ENCODE measurements at places on chromosomes 2 and 18.

- no peak for DNase-seq
Observed at GRCh38 chr18:33951031-33951430, 273.7 kb downstream of the NOL4 start.

DNA sequence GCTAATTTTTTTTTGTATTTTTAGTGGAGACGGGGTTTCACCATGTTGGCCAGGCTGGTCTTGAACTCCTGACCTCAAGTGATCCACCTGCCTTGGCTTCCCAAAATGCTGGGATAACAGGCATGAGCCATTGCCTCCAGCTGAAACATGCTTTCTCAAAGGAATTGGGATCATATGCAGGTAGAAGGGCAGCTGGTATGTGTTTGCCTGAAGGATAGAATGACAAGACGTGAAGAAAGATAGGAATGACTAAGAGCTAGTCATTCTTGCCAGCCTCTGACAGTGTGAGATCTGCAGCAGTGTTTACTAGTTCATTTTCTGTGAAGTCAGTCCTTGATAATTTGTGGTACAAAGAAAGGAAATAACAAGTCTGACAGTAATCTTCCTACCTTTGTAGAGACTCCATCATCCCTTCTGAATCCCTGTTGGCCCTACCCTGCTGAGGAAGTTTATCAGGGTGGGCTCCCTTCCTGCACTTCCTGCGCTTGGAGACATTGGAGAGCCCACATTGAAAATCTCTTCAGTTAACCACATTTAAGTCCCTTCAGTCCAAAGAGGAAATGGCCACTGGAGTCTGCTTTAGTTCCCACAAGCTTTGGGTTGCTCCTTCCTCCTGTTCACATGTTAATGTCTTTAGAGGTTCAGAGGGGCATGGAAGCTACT, 14.7 kb downstream of the CFLAR start:
- no peak for DNase-seq

DNA sequence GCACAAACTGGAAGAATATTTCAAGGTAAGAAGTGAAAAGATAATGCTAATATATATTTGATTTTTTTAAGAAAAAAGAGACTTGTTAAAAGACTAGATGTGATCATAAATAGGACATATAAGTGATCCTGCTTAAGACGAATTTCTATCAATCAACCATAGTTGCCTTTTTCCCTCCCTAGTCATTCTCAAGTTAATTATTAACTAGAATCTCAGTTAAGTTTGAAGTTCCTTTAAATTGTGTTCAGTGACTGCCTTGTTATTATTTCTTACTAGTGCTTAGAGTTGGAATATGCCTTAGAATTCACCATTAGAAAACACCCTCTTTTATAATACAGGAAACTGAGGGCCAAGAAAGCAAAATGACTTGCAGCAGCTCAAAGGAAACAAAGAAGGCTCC, 141.5 kb upstream of the SP5 start:
- no peak for DNase-seq

- DNase-seq, result no peak
Observed at GRCh38 chr2:124353656-124354055, 328.6 kb downstream of the CNTNAP5 start.

DNA sequence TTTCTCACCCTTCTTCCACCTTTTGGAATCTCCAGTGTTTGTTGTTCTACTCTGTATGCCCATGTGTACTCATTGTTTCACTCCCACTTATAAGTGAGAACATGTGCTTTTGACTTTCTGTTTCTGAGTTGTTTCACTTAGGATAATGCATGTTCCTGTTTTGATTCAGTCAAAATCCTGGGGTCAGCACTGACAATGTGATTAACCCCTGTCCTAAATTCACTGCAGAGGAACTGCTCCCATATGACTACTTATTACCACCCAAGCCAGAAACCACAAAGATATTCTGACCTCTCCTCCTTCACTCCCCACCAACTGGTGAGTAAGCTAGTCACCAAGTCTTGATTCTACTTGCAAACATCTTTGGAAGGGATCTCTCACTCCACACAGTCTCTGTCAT, 251.4 kb upstream of the TCF4 start:
- DNase-seq, result no peak

DNA sequence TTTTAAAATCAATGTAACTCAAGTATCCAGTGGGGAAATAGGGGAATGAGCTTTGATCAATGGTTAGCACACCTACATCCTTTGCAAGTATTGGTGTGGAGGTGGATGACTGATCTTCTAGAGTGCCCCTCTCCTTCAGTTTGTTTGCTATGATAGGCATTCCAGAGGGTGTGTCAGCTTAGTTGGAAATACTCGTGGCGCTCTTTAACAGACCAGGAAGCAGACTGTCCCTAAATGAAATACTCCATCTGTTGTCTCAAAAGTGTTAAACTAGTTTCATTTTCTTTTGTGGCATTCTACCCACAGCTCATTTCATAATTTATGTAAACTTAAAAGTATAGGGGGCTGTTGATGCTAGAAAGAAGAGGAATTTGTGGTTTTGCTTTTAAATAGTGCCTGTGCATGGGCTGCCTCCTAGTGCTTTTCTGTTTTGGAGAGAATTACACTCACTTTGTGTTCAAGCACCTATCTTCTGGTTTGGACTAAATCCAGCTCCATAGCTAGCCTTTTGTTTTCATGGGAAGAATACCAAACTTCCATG, 66.2 kb downstream of the STAT1 start:
- no peak for DNase-seq

GRCh38 chr2:108911807-108912628, 77.0 kb downstream of the EDAR start:
- DNase-seq, result no peak

GRCh38 chr18:77208964-77209363, 40.7 kb upstream of the GALR1 start:
- DNase-seq, result no peak

- no peak for DNase-seq
Observed at GRCh38 chr2:169961911-169962310, 134.7 kb downstream of the UBR3 start.

Data from activated gamma-delta T cell treated with Interleukin-2 at 50 U/mL for 16 hours (primary cell).